ENCODE measurements at places on chromosomes 12 and 14. TPM values are rescaled to one million over a fixed set of nuclear protein-coding genes. Genes with fewer than 3 reads are reported as not detected.

- no peak overlapping the region for H3K4me3 ChIP-seq
- DNase-seq: no peak
- no peaks in the 10 kb centered on the region for H3K36me3 ChIP-seq
- peaks cover 19% of the 10 kb centered on the region for H3K4me1 ChIP-seq
Measured at GRCh38 chr12:68200854-68201253, 24.8 kb downstream of the IL26 start.

DNA sequence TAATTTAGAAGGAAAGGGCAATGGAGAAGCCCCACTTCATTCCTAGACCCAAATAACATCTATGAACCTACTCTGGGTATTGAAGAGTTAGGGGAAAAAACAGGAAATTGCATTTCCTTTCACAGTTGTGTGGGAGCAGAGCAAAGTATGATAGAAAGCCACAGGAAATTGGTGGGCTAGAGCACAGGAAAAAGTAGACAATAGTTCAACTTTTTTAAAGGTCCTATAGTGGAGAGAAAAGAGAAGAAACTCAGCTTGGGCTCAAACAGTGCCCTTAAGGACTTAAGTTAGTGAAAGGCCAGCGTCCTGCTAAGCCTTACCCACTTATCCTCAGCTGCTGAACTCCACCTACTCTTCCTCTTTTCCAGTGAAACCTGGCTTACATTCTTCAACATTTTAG, 258.1 kb downstream of the DPY19L2 start:
- no peaks in the 10 kb centered on the region for H3K27me3 ChIP-seq
- H3K4me3 ChIP-seq: no peak overlapping the region
- no peaks in the 10 kb centered on the region for H3K36me3 ChIP-seq
- DNase-seq: no peak

DNA sequence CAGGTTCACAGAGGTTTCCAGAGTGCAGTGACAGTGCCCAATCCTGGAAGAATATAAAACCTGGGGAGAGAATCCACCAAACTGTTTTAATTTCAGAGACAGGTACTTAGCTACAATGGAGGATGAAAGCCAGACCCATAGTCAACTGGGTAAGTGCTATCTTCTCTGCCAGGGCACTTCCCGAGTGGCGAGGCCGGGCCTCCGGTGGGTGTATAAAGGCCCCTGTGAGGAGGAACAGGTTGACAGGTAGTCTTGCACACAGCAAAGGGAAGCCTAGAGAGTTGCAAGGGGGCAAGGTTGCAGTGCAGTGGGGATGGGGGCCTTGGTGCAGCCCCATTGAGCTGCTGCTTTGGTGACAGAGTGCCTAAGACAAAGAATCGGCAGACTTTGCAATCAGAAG, 130.7 kb downstream of the SLC38A6 start:
- no peak overlapping the region for H3K27ac ChIP-seq
- no peak for DNase-seq
- peaks cover 8% of the 10 kb centered on the region for H3K36me3 ChIP-seq

DNA sequence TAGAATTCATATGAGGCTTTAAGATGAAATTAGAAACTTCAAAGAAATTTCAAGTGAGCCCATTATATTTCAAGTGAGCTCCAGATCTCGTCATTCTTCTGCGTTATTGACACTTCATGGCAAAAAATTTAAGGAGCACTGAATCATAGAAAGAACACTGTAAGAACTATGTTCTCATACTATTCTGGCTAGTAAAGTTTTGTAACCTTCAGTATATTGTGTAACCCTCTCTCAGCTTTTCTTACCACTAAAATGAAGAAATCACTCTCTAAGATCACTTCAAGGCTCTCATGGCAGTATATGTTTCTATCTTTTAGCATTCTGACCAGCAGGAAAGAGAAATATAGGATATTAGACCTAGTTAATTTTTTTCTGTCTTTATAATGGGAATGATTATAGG, 6.3 kb downstream of the GPHN start:
- H3K27me3 ChIP-seq: peaks cover 4% of the 10 kb centered on the region
- no peak overlapping the region for H3K27ac ChIP-seq
- H3K36me3 ChIP-seq: no peaks in the 10 kb centered on the region

Gene PPP1CC
- polyA plus RNA-seq: 89.8 TPM
